ENCODE measurements at places on chromosomes 16 and 17. TPM values are rescaled to one million over a fixed set of nuclear protein-coding genes. Genes with fewer than 3 reads are reported as not detected.

Gene MFAP4
- 270 TPM for total RNA-seq

Gene MSLN
- 93.3 TPM for total RNA-seq

Gene ZNF778
- total RNA-seq, result 10.3 TPM

Gene TTLL6
- total RNA-seq, result 0.20 TPM

- DNase-seq, result no peak
These were observed 105.3 kb downstream of the IRX5 start for GRCh38 chr16:55035956-55036355.

DNA sequence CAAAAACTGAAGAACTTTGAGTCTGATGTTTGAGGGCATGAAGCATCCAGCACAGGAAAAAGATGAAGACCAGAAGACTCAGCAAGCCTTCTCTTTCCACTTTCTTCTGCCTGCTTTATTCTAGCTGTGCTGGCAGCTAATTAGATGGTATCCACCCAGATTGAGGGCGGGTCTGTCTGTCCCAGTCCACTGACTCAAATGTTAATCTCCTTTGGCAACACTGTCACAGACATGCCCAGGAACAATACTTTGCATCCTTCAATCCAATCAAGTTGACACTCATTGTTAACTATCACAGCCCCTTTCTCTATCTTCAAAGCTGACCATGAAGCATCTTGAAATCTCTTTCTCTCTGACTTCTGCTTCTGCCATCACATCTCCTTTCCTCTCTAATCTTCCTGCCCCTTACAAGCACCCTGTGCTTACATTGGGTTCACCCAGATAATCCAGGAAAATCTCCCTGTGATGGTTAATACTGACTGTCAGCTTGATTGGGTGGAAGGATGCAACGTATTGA is 115.9 kb upstream of the CDH13 start:
- DNase-seq, result no peak

Measured in upper lobe of right lung (tissue), 1 donor.